AG08395 (cell line): ENCODE measurements at places on chromosomes 6 and 20.

DNA sequence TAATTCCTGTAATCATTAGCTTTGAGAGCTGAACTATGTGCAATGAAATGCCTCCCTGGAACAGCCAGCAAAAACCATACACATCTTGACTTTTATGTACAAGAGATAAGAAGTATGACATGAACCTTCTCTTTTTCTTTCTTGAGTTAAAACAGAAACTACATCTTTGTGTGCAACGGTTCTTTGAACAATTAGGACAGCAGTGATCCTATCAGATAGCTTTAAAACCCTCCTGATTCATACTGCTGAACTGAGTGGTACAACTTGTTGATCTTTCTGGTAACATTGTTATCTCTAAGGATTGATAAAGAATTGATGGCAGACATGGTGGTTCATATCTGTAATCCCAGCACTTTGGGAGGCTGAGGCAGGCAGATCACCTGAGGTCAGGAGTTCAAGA, 43.4 kb downstream of the TRAF3IP2 start:
- no peak for DNase-seq

DNA sequence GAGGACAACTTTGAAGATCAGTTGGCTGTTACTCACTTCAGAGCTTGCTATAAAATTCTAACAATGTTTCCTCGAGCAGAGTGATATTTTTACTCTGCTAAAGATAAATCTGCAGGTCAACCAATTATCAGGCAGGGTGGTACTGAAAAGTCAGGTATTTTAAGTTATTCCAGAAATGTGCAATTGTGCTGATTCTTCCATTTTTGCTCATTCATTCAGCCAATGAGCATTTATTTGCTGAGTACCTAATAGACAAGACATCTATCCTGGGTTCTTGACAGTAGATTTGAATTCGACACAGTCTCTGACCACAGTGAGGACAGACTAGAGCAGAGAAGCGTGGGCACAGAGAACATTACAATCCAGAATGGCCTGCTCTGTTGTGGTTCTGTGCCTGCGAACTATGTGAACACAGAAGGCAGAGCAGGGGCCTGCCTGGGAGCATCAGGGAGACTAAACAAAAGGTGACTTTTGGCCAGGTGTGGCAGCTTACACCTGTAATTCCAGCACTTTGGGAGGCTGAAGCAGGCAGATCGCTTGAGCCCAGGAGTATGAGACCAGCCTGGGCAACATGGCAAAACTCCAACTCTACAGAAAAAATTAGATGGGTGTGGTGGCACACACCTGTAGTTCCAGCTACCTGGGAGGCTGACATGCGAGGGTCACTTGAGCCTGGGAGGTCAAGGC, 14.8 kb downstream of the TPMT start:
- no peak for DNase-seq

DNA sequence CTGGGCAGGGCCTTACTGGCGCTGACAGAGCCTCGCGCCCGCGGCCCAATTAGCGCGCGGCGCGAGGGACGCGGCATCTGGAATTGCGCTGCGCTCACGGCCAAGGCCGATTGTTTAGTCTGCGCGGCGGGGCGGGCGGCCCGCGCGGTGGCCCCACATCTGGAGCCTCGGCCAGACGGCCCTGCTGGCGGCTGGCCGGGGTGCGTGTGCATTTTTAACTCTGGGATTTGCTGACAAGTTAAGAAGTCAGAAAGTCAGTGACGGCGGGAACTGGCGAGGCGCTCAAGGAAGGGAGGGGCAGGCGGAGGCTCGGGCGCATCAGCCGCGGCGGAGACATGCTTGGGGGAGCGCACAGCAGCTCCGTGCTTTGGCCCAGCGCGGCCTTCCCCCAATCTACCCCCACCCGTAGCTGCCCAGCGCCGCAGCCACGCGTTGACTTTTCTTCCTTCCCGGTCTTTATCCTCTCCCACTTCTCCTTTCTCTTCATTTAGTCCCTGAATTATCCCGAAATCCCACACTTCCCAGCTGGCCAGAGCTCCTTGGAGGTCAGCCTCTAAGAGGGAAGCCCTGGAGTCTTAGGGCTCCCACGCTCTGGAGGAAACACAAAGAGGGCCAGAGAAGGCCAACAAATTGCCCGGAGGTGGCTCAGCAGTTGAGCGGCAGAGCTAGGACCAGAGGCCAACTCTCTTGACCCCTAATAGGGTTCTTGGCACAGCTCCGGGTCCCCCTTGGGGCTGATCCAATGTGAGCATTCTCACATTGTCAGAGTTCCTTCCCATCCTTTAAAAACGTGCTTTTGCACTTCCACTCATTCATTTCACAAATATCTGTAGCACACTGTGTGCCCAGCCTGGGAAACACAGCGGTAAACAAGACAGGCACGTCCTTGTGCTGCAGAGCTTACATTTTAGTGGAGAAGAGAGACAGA, 40.8 kb upstream of the FOXP4 start:
- peak; percentile 73 for DNase-seq

- no peak for DNase-seq
These were observed 212.3 kb downstream of the RPS12 start for GRCh38 chr6:133026705-133027104.
